ENCODE measurements at places on chromosomes 3 and 15. TPM values are rescaled to one million over a fixed set of nuclear protein-coding genes. Genes with fewer than 3 reads are reported as not detected.

PTX3 gene
- 213 TPM for total RNA-seq

TM2D3 gene
- 104 TPM for total RNA-seq

ZNF717 gene
- total RNA-seq = 10.5 TPM

C3orf22 gene
- not detected for total RNA-seq

CPNE9 gene
- not detected for total RNA-seq

CCR3 gene
- not detected for total RNA-seq

NRROS gene
- total RNA-seq = 8.5 TPM

PARP15 gene
- total RNA-seq = 0.11 TPM

TGFBR2 gene
- total RNA-seq = 450 TPM

PFKFB4 gene
- total RNA-seq = 0.76 TPM

TAGLN3 gene
- not detected for total RNA-seq

DZIP1L gene
- total RNA-seq = 2.7 TPM

RBP2 gene
- total RNA-seq = not detected

USP3 gene
- 30.9 TPM for total RNA-seq

NR1I2 gene
- not detected for total RNA-seq

NLGN1 gene
- total RNA-seq = under 0.01 TPM

HRG gene
- total RNA-seq = not detected

UBA3 gene
- total RNA-seq = 71.1 TPM

CACNA2D3 gene
- not detected for total RNA-seq

FBXO40 gene
- not detected for total RNA-seq

WDR72 gene
- not detected for total RNA-seq

GALK2 gene
- 51.7 TPM for total RNA-seq

PLA1A gene
- 7.3 TPM for total RNA-seq

TMEM212 gene
- not detected for total RNA-seq

FOXB1 gene
- total RNA-seq = not detected

SLC25A36 gene
- 51.3 TPM for total RNA-seq

CLDN1 gene
- under 0.01 TPM for total RNA-seq

TRH gene
- not detected for total RNA-seq

TMC3 gene
- total RNA-seq = not detected

SPTBN5 gene
- 1.0 TPM for total RNA-seq

IQCH gene
- 0.69 TPM for total RNA-seq

CILP gene
- not detected for total RNA-seq

DLL4 gene
- total RNA-seq = 99.3 TPM

EFCC1 gene
- total RNA-seq = 5.2 TPM

EFHB gene
- total RNA-seq = 0.34 TPM

Data from dermis lymphatic vessel endothelial cell (primary cell).